ENCODE measurements at places on chromosomes 13 and 19.
A peak's percentile ranks its signal among the peaks of the same experiment; 100 is the strongest.

DNA sequence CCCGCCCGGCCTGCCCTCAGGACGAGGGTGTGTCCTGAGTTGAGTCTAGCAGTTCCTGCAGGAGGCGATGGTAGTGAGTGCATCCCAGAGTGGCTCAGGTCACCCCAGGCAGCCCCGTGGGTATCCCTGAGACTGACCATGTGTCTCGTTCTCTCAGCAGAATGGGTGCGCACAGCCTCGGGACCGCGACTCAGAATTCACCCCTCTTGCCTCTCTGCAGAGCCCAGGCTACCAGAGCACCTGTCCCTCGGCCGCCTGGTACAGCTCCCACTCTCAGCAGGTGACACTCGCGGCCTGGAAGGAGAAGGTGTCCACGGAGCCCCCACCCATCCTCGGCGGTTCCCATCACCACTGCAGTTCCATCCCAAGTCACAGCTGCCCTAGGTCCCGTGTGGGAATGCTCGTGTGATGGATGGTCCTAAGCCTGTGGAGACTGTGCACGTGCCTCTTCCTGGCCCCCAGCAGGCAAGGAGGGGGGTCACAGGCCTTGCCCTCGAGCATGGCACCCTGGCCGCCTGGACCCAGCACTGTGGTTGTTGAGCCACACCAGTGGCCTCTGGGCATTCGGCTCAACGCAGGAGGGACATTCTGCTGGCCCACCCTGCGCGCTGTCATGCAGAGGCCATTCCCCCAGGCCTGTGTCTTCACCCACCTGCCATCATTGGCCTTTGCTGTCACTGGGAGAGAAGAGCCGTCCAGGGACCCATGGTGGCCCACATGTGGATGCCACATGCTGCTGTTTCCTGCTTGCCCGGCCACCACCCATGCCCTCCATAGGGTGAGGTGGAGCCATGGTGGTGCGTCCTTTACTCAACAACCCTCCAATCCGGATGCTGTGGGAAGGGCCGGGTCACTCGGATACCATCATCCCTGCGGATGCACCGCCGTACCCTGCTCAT lies 87.1 kb upstream of the MCF2L start:
- DNase-seq, result no peak

GRCh38 chr13:107289540-107289939 lies 721.6 kb upstream of the ARGLU1 start:
- no peak for DNase-seq

- no peak for DNase-seq
Observed at GRCh38 chr13:28597641-28598040, 61.3 kb upstream of the POMP start.

DNA sequence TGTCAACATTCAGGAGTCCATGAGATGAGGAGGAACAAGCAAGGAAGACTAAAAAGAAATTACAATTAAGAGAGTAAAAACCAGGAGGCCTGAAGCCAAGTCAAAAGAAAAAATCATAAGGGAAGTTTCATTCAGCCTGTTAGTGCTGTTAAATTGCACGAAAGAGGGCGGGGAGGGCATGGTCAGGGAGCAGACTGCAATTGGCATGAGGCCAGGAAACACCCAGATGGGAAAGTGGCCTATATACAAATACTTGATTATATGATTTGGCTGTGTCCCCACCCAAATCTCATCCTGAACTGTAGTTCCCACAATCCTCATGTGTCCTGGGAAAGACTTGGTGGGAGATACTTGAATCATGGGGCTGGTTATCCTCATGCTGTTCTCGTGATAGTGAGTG lies 43.9 kb downstream of the TNFSF13B start:
- no peak for DNase-seq

DNA sequence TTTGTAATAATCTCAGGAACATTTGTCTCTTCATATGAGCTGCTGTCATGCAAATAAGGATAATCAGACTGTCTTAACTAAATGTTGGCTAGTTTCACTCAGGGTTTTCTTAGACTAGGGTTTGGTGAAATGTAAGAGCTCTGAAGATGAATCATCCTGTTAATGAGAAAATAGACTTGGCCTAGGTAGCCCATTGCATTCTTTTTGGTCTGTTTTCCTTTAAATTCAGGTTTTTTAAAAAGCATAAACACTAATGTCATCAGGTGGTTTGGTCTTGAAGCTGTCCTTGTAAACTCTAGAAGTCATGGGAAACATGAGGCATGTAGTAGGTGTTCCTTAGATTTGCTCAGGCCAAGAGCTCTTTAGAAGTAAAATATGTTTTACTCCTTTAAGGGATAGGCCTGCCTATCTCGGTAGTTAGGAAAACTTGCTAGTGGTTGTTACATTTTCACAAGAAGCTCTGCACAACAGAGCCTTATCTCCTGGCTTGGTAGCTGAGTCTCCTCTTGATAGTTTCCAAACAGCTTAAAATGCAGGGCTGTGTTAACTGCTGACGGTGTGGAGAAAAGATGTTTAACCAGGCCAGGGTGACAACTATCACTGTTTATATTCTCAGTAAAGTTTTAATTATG lies 62.0 kb upstream of the C1QTNF9B start:
- peak; percentile 23 for DNase-seq

DNA sequence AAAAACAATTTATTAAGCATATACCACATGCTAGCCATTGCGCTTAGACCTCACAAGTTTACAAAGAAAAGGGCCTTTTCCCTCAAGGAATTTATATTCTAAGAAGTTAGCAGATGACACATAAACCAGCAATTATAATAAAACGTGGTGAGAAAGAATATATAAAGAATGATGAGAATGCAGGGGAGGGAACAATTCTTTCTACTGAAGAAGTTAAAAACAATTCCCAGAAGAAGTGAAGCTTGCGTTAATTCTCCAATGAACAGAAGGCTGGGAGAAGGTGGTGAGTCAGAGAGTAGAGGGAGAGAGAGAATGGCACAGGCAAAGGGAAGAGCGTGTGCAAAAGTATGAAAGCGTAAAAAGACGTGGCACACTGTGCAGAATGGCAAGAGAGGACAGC lies 69.5 kb upstream of the ZDHHC20 start:
- DNase-seq, result peak; percentile 58

DNA sequence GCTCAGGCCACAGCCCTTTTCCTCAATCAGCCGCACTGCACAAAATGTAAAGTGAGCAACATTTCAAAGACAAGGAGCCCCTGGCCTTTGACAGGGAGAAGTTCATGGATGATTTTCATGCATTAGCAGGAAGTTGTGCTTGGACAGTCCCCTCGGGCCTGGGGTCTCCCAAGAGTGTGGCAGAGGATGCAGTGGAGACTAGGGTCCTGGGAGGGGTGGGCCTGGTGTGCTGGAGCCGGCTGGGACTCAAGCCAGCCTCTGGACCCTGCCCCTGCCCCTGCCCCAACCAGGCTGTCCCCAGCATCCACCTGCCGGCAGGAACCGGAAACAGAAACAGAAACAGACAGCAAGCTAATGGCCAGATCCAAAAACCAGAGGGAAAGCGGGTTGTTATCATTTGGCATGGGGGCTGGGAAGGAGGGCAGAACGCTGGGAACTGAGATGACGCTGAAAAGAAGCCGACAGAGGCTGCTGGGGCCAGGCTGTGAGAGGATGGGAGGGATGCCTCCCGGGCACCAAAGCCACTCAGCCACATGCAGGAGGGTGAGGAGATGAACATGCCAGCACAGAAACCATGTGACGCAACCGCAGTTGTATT lies 2.3 kb downstream of the GAS6 start:
- no peak for DNase-seq

- DNase-seq, result no peak
Observed at GRCh38 chr19:9917321-9917720, 19.0 kb downstream of the OLFM2 start.

- no peak for DNase-seq
Observed at GRCh38 chr13:36979361-36980050, 19.6 kb downstream of the ALG5 start.

DNA sequence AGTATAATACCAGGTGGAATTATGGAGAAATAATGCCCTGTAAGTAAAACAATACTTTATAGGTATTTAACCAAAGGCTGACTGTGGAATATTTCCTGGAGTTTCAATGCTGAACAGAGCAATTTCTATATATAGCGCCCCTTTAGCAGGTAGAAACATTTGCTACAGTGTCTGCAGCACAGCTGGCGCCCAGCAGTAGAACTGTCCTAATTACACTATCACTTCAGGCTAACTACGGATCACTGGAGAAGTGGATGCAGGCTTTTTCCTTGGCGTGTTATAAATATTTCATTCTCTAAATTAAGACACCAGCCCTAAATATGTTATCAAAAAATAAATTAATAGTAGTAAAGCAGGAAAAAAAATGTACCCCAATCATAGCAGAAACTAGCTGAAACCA lies 3.1 kb downstream of the SHISA2 start:
- no peak for DNase-seq

DNA sequence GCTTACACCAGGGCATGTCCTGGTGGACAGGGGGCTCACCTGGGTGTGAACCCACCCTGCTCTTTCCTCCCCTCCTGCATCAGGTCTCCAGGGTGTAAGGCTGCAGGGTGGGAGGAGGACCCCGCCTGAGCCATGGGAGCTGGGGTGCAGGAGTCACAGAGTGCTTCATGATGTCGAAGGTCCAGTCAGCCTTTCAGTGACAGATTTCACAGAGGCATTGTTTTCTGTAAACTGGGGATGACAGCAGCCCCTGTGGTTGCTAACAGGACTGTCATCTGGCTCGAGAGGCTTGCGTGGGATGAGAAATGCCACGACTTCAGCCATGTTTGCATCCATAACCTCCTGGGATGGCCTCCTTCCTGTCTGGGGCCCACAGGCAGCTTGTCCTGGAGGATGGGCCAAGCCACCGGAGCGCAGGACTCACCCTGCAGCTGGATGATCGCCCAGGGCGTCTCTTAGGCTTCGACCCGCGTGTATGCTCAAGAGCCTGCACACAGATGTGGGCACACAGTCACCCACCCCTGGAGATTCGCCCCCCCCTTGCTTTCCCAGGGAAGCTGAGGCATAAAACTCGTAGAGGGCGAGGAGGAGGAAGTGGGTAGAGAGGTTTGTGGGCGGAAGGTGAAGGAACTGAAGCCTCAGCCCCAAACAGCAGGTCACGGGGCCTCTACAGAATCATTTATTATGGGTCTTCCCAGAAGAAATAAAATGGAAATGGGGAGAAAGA lies 4.9 kb downstream of the NANOS3 start:
- DNase-seq, result no peak

DNA sequence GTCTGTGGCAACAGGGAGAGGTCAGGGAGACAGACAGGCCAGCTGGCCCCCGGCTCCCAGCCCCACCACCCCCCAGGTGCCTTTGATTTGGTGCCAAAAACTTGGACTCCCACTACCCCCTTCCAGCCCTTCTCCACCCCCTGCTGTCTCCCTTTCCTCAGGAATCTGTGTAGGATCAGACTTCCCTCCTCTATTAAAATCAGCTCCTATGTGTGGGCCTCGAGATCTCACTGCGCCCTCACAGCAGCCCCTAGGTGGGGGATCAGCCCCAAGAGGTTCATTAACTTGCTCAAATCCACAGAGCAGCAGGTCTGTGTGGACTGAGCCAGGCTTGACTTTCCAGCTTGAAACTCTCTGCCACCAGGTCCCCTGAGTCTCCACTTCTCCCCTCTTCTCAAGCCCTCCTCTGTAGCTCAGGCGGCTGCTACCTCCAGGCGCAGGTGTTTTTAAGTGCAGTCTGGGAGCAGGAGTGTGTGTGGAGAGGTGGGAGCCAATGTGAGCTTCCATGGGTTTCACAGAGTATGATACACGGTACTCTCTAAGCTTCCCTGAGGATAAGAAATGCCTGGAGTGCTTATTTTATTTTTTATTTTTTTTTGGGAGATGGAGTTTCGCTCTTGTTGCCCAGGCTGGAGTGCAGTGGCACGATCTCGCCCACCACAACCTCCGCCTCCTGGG lies 1.7 kb downstream of the GAPDHS start:
- no peak for DNase-seq

DNA sequence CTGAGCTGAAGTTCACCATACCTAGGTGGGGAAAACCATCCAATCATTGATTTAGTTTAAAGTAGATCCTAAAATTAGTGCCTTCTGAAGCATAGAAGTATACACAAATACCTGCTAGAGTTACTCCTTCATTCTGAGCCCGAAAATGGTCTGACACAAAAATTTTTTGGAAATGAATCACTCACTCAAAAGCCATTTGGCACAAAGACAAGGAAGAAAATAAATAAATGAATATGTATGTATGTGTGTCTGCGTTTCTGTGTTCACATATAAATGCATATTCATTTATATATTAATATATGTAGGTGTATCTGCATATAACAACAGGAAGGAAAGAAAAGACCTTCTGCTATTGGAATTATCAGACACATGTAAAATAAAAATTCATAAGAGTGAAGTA lies 614.4 kb upstream of the PCDH9 start:
- DNase-seq, result no peak

DNA sequence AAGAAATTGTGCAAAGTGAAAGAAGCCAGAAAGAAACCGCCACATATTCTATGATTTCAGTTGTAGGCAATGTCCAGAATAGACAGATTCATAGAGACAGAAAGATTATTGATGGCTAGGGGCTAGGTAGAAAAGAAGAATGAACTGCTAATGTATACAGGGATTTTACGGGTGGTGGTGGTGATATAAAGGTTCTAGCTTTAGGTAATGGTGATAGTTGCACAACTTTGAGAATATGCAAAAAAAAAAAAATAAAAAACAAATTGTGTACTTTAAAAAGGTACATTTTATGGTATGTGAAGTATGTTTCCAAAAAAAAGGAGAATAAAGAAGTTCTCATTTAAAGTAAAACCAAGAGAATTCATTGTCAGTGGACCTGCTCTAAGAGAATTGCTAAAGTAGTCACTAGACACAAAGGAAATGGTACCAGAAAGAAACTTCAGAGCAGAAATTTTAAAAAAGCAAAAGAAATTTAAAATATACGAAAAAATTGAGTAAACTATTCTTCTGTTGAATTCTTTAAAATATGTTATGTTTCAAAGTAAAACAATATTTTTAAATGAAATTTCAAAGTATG lies 680.1 kb downstream of the UQCRFS1 start:
- DNase-seq, result no peak

GRCh38 chr13:45861322-45861721 lies 9.8 kb upstream of the SIAH3 start:
- no peak for DNase-seq

DNA sequence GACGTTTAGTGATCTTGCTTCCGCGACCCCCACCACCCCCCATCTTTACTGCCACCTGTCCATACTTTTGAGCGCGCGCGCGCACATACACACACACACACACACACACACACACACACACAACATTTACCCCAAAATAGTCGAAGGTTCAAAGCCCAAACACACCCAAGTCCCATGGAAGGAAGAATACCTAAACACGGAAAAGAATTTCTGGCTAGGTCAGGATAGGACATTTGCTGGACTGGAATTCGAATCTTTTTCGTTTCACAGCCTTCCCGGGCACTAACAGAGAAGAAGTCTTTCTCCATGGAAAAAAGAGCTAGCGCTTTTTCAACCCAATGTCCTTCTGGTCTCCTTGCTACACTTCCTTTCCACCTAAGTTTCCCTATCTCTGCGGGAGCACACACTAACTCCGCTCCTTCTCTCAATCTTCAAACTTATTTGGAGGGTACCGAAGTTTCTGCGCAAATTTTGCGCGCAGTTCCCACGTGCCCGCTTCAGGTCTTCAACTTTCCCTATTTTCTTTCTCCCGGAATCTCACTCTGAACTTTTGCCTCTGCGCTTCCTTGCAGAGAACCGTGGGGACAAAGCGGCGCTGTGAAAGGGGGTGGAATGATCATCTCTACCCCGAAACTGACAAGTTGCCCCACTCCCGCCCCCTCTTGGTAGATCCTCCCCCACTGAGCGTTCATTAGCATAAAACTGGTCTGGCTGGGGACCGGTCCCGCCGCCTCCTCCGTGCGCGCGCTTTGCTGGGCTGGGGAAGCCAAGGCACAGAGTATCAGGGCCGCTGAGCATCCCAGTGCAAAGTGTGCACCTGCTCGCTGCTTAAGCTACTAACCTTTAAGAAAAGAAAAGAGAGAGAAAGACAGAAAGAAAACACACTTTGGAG lies 2.7 kb downstream of the DACH1 start:
- no peak for DNase-seq

- DNase-seq, result no peak
Observed at GRCh38 chr19:11338569-11339253, 746 bp downstream of the RAB3D start.

Measured in retinal pigment epithelial cell (primary cell).